Foreskin melanocyte (primary cell): ENCODE measurements at places on chromosomes 12 and 14.

DNA sequence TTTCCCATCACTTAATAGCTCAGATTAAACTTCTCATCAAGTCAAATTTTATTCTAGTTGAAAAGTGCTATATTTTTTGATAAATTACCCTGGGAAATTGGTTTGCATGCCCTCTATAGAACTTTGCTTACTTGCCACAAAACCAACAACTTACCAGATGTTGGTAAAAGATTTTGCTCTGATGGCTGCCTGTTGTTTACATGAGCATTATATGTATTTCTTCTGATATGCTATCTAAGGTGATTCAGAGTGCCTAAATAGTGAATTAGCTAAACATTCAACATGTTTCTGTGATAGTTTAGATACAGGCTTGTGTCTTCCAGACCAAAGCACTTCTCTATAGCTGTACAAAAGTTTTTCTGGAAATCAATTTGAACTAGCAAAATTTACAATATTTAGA lies 51.0 kb downstream of the PPM1A start:
- no peak for DNase-seq

DNA sequence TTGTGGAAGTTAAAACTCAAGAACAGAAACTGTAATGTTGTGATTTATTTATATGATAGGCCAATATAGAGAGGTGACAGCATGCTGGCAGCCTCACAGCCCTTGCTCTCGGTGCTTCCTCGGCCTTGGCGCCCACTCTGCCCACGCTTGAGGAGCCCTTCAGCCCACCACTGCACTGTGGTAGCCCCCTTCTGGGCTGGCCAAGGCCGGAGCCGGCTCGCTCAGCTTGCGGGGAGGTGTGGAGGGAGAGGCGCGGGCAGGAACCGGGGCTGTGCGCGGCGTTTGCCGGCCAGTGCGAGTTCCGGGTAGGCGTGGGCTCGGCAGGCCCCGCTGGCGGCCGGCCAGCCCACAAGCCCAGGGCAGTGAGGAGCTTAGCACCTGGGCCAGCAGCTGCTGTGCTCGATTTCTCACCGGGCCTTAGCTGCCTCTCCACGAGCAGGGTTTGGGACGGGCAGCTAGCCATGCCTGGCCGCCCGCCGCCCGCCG lies 65.8 kb upstream of the SLC8A3 start:
- no peak for DNase-seq

DNA sequence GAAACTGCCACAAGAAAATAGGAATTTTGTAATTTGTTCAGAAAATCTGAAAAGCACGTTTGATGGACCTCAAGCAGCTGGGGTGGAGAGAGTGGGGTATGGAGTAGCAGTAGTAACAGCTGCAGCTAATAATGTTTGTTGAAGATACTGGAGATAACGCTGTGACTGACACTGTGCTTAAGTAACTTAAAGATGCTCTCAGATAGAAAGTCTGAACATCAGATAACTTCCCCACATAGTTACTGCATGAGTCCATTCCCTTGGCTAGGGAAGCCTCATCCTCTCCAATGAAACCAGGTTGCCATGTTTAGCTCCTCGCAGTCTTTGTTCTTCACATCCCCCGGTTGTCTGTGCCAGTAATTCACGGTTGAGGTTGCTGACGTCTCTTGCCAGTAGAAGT lies 24.9 kb downstream of the RMST start:
- DNase-seq = no peak

DNA sequence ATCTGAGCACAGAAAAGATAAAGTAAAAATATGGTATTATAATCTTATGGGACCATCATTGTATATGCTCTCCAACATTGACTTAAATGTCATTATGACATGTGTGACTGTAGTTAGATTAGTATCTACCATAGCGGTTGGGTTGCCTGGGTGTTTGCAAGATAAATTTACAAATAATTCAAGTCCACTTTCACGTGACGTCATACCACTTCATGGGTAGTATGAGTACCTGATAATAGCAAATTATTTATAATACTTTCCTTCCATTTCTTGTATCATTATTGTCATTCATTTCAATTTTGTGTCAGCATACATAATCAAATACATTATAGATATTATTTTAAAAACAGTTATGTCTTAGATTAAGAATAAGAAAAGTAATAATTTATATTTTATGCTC lies 20.2 kb downstream of the SLCO1B1 start:
- no peak for DNase-seq

DNA sequence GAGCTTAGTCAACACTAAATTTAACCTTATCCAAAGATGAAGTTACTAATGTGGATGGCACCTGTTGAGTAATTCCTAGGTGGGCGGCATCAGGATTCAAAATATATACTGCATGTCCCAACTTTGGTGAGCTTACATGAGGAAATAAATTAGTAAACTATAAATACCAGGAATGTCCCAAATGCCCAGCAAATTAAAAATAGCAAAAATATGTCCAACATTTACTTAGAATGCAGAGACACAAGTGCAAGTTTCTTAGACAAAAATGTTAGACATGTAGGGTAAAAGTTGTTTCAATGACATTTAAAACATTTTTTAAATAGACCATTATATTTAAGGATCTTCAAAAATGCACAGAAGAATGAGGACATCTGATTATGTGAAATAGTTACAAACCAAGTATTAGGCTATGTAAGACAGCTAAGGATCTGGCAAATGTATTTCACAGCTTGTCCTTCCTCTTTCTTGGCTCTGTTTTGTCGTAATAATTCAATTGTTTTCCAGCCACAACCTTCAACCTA lies 115.9 kb downstream of the NAV3 start:
- peak; percentile 27 for DNase-seq

GRCh38 chr12:16605642-16606116 lies 283 bp downstream of the LMO3 start:
- peak; percentile 40 for DNase-seq

DNA sequence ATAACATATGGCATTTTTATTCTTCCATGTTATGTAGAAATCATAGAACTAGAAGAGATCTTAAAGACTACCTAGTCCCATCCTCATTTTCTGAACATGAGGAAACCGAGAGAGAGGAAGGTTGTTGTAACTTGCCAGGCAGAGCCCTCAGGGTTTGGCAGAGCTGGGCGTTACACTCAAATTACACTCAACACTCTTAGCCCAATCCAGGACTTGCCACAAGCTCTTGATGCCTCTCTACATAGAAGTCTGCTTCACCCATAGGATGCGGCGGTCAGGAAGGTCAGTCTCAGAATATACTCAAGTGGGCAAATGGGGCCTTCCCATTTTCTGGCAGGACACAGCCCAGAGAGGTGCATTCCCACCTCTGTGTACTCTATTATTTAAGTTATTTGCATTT lies 208.1 kb downstream of the ZFP36L1 start:
- DNase-seq = no peak

- DNase-seq = no peak
These were observed 356.2 kb downstream of the NELL2 start for GRCh38 chr12:44519931-44520330.

DNA sequence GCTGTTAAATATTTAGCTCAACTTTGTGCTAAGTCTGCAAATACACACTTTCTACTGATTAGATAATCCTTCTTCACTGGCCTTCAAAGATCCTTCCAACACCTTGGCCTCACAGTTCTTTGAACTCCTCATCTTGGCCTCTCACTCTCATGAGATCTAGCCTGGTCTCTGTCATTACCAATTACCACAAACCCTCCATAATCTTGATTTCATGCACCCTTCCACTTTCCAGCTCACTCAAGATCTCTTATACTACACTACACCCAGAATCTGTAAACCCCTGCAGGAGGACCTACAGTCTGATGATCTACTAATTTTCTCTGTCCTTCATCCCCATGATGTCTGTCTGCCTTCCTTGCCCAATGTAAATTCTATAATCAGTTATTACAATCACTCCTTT lies 71.1 kb downstream of the DUSP16 start:
- no peak for DNase-seq

GRCh38 chr14:69473946-69474345 lies 10.6 kb upstream of the PLEKHD1 start:
- DNase-seq = no peak

GRCh38 chr12:96069511-96070231 lies 34.3 kb upstream of the LTA4H start:
- DNase-seq = no peak

- DNase-seq = no peak
These were observed 38.6 kb upstream of the ATF1 start for GRCh38 chr12:50725011-50725942.

GRCh38 chr14:56004786-56005185 lies 113.4 kb upstream of the PELI2 start:
- DNase-seq = peak; percentile 31

- DNase-seq = no peak
These were observed 14.6 kb downstream of the PAX9 start for GRCh38 chr14:36676236-36676635.

- no peak for DNase-seq
These were observed 109.4 kb downstream of the ARF6 start for GRCh38 chr14:50001999-50002925.

DNA sequence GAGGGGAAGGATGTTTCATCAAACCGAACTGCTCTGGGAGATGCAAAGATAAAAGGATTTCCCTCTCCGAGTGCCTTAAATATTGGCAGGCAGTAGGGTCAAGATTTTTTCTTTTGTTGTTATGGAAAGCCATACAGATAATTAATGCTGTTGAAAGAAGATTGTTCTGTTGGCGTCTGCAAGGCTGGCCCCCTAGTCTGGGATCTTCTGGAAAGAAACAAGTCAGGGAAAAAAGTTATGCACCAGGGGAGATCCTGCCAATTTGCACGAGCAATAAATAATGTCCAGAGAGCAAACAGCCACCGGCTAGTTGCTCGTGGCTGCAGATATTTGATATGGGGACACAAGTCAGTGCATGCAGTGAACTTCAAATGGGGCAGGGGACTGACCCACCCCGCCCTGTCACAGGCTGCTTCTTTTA lies 202.1 kb upstream of the MYL2 start:
- DNase-seq = no peak
